ENCODE measurements at places on chromosomes 6 and 20.
A peak's percentile ranks its signal among the peaks of the same experiment; 100 is the strongest.

- no peak overlapping the region for H3K27ac ChIP-seq
- no peaks in the 10 kb centered on the region for H3K27me3 ChIP-seq
- H3K4me1 ChIP-seq: no peaks in the 10 kb centered on the region
- DNase-seq: no peak
Measured at GRCh38 chr6:102995491-102995890, 1602.0 kb downstream of the GRIK2 start.

- DNase-seq: peak; percentile 38
- H3K4me1 ChIP-seq: peaks cover 64% of the 10 kb centered on the region
- no peaks in the 10 kb centered on the region for H3K36me3 ChIP-seq
Measured at GRCh38 chr6:156396791-156397418, 380.3 kb upstream of the ARID1B start.

DNA sequence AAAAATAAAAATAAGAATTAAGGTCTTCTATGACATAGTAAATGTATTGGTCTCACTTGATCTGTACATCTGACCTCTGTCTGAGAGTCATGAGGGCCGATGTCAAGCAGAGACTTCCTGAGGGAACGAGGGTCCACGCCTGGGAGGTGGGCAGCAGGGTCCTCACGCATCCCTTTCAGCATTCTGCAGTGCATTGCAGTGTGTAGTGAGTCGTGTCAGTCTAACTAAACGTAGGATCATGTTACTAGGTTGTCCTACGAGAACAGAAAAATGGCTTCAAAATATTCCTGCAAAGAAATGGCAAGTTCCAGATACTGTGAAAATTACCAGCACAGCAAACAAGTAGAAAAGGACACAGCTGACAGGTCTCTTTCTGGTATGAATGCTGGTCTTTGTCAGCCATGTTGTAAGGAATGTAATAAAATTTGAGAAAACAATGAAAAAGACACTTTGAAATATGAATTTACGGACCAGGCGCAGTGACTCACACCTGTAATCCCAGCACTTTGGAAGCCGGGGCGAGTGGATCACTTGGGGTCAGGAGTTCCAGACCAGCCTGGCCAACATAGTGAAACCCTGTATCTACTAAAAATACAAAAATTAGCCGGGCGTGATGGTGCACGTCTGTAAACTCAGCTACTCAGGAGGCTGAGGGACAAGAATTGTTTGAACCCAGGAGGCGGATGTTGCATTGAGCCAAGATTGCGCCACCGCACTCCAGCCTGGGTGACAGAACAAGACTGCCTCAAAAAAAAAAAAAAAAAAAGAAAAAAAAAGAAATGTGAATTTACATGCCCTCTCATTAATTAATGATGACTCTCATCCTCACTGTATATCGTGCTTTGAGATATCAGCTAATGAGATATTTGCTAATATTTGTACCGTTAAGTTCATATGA, 2.4 kb upstream of the AHCY start:
- peaks cover 23% of the 10 kb centered on the region for H3K4me1 ChIP-seq
- H3K36me3 ChIP-seq: peaks cover 7% of the 10 kb centered on the region
- DNase-seq: no peak
- H3K27me3 ChIP-seq: peaks cover 4% of the 10 kb centered on the region

DNA sequence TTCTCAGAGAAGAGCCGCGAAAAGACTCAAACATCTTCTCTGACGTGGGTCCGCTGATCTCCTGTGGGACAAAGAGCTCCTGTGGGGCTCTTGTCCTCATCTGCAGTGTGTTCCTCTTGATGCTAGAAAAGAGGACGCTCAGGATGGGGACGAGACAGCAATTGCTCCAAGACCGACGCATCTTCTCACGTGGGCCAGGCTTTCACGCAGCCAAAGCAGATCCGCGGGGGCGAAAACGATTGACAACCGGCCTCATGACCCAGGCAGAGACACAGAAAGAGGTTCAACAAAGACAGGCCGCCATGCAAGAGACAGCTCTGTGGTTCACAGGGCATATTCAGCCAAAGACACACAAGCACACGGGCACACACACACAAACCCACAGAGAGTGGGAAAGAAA, 971.8 kb upstream of the DEFB115 start:
- H3K4me3 ChIP-seq: no peak overlapping the region
- H3K27me3 ChIP-seq: no peaks in the 10 kb centered on the region
- peaks cover 2% of the 10 kb centered on the region for H3K36me3 ChIP-seq
- H3K4me1 ChIP-seq: peaks cover 19% of the 10 kb centered on the region
- no peak overlapping the region for H3K27ac ChIP-seq

GRCh38 chr6:37906121-37906520, 86.6 kb downstream of the ZFAND3 start:
- H3K27me3 ChIP-seq: no peaks in the 10 kb centered on the region
- no peak overlapping the region for H3K27ac ChIP-seq
- H3K36me3 ChIP-seq: peaks cover 9% of the 10 kb centered on the region
- no peak for DNase-seq
- H3K4me3 ChIP-seq: no peak overlapping the region
- H3K4me1 ChIP-seq: peaks cover 68% of the 10 kb centered on the region

GRCh38 chr20:24721891-24722568, 227.0 kb upstream of the CST7 start:
- peaks cover 16% of the 10 kb centered on the region for H3K27me3 ChIP-seq
- H3K4me3 ChIP-seq: no peak overlapping the region
- no peaks in the 10 kb centered on the region for H3K36me3 ChIP-seq
- DNase-seq: no peak
- no peaks in the 10 kb centered on the region for H3K4me1 ChIP-seq
- H3K27ac ChIP-seq: no peak overlapping the region

DNA sequence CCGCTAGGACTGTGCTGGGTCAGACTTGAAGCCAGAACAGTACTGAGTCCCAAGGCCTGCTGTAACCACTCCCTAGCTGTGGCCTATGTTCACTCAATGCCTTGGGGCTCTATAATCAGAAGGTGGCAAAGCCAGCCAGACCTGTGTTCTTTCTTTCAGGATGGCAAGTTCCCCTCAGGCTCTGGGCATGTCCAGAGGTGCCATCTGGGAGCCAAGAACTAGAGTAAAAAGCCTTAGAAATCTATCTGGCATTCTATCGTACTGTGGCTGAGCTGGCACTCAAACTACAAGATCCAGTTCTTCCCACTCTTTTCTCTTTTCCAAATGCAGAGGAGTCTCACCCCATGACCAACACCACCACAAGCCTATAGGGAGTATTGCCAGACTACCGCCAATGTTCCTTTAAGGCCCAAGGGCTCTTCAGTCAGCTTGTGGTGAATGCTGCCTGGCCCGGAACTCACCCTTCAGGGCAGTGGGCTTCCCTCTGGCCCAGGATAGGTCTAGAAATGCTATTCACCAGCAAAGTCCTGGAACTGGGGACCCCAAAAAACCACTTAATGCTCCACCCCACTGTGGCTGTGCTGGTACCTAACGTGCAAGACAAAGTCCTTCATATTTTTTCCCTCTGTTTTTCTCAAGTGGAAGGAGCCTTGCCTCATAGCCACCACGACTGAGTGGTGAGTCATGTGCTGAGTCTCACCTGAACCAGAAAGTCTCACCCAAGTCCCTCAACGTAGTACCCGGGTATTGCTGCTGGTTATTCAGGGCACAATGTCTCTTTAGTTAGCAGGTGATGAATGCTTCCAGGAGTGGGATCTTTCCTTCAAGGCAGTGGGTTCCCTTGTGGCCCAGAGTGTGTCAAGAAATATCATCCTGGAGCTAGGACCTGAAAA, 8.6 kb upstream of the SIRPB2 start:
- no peaks in the 10 kb centered on the region for H3K36me3 ChIP-seq
- peaks cover 4% of the 10 kb centered on the region for H3K4me1 ChIP-seq
- no peak overlapping the region for H3K27ac ChIP-seq
- no peak for DNase-seq

DNA sequence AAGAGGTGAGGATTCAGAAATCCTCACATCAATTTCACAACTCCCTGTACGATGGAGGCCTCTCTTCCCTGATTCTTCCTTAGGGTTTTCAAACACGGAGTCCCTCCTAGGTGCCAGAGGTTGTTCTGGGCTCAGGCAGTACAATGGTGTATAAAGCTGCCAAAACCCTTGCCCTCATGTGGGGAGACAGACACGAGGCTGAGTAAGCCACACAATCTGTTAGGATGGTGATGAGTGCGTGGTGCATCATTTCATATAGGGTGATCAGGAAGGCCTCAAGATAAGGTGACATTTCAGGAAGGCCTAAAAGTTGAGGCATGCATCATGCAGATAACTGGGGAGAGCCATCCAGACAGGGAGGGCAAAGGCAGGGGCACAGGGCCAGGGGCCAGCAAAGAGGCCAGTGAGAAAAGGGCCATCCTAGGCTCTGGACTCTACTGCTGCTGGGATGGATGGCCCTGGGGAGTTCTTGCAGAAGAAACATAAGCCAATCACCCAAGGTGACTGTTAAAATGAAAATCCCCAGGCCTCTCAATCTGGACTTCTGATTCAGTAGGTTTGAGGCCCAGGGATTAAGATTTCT, 186.5 kb downstream of the PRKN start:
- H3K4me1 ChIP-seq: no peaks in the 10 kb centered on the region
- no peaks in the 10 kb centered on the region for H3K27me3 ChIP-seq
- H3K36me3 ChIP-seq: no peaks in the 10 kb centered on the region
- no peak overlapping the region for H3K27ac ChIP-seq
- H3K4me3 ChIP-seq: no peak overlapping the region

DNA sequence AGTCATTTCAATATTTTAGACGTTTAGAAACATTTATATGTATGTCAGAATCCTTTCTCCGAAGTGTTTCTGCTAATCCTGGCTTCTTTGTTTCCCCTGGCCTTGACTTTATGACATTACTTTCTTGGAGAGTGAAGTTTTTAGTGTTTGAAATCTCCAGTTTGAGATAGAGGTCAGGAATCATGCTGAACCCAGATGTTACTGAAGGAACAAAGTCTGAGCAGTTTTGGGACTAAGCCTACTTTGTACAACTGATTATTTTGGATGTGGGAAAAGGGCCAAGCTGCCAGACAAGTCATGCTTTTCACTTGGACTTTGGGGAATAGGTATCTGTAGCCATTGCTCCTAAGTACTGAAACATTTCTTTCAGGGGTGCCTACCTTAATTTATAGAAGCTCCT, 2.3 kb downstream of the RNF144B start:
- peaks cover 3% of the 10 kb centered on the region for H3K36me3 ChIP-seq
- H3K27ac ChIP-seq: no peak overlapping the region
- no peak overlapping the region for H3K4me3 ChIP-seq

GRCh38 chr6:162533009-162533400, 194.6 kb downstream of the PRKN start:
- no peaks in the 10 kb centered on the region for H3K4me1 ChIP-seq
- no peak overlapping the region for H3K4me3 ChIP-seq
- H3K36me3 ChIP-seq: no peaks in the 10 kb centered on the region
- no peaks in the 10 kb centered on the region for H3K27me3 ChIP-seq
- no peak for DNase-seq

DNA sequence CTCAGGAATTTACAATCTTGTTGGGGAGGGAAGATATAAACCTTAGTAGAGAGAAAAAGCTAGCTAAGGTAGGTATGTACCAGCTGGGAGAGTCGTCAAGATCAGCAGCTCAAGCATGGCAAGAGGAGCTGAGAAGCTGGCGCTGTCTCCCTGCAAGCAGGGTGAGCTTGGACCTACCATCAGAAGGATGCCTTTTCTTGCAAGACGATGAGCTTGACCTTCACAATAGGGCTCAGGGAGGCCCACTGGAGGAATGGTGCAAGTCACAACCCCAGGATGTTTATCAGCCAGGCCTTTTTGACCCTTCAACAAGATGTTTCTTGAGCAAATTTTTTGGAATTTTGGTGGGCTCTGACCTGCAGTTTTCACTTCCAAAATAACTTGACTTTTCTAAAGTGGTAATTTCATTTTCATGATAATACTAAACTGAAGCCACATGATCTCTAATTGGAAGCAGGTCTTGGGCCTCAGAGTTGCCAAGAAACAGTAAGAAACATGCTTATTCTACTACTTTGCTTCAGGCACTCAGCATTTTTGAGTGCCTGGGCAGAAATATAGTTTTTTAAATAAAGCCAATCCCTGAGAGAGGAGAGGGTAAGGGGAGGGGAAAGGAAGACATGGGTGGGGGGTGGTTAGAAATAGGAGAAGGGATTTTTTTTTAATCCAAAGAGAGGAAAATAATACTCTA, 258.1 kb downstream of the CLIC5 start:
- peaks cover 13% of the 10 kb centered on the region for H3K4me1 ChIP-seq
- H3K36me3 ChIP-seq: no peaks in the 10 kb centered on the region
- H3K27me3 ChIP-seq: peaks cover 36% of the 10 kb centered on the region
- no peak for DNase-seq

- peaks cover 70% of the 10 kb centered on the region for H3K27me3 ChIP-seq
- H3K4me3 ChIP-seq: no peak overlapping the region
- H3K27ac ChIP-seq: no peak overlapping the region
- peak; percentile 36 for DNase-seq
Measured at GRCh38 chr20:37627060-37627766, 66.6 kb upstream of the CTNNBL1 start.

GRCh38 chr6:33714385-33715040, 3.0 kb upstream of the UQCC2 start:
- no peak overlapping the region for H3K4me3 ChIP-seq
- DNase-seq: no peak
- H3K27ac ChIP-seq: no peak overlapping the region
- H3K4me1 ChIP-seq: peaks cover 24% of the 10 kb centered on the region

- no peaks in the 10 kb centered on the region for H3K36me3 ChIP-seq
- peaks cover 34% of the 10 kb centered on the region for H3K4me1 ChIP-seq
- peaks cover 5% of the 10 kb centered on the region for H3K27me3 ChIP-seq
Measured at GRCh38 chr6:208364-208763, 83.9 kb upstream of the DUSP22 start.

Measured in activated T-cell treated with anti-CD3 and anti-CD28 coated beads, Interleukin-2, amount 50 U/mL, for 24 hours (primary cell).